ENCODE measurements at places on chromosomes 2 and 18.

GRCh38 chr2:181395851-181396250, 61.3 kb upstream of the ITGA4 start:
- DNase-seq: no peak

DNA sequence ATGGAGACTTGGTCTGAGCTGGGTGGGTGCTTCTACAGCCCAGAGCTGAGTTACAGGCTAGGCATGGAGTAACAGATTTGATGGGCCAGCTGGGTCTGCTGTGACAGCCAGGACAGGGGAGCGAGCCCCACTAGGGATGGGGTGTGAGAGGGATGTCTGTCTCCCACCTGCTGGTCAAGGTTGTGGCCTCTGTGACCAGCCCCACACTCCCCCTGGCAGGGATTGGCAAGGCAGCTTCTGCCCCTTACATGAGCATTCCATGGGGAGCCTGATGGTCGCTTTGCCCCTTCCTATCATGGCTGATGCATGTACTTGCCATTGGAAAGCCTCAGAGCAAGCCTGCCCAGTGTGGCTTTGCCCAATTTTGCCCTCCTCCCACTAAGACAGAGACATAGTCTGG, 162.0 kb upstream of the FIGN start:
- DNase-seq: no peak

- DNase-seq: no peak
Measured at GRCh38 chr2:149446748-149447147, 116.4 kb downstream of the LYPD6 start.

GRCh38 chr2:98455494-98455976, 10.9 kb downstream of the INPP4A start:
- DNase-seq: peak; percentile 49

DNA sequence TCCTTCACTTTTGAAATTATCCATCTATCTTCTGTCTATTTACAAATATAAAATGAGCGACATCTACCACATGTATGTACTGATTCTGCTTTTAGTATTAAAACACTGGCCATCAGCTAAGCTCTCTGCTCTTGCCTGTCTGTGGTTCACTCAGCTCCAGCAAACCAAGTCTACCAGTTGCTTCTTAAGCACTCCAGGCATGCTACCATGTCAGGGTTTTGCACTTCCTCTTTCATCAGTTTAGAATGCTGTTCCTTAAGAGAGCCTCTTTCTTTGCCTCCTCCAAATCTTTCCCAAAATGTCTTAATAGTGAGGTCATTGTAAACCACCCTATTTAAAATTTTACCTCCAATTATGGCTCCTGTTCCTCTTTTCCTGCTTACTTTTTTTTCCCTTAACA, 59.5 kb downstream of the SCN3A start:
- DNase-seq: no peak

- DNase-seq: no peak
Measured at GRCh38 chr2:1652034-1652790, 92.1 kb downstream of the PXDN start.

DNA sequence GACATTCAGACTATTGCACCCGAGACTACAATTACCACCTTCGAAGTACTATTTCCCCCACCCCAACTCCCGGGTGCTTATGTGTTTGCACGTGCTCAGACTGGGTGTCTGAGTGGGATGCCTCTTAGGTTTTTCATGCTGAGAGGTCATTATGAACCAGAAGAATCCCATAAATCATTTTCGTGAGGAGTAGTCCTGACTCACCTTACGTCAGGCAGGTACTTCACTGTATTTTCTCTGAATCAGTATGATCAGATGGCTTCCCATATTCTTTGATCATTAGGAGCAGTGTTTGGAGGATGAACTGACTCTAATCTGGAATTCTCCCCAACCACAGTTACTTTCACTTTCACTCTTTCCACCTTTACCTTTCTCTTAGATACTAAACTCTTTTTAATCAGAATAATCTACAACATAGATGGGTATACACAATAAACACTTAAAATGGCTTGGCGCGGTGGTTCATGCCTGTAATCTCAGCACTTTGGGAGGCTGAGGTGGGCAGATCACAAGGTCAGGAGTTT, 38.4 kb upstream of the STAT4 start:
- no peak for DNase-seq

- no peak for DNase-seq
Measured at GRCh38 chr18:58866773-58867150, 2.1 kb downstream of the ZNF532 start.

All from activated T-cell treated with anti-CD3 and anti-CD28 coated beads, Interleukin-2, amount 50 U/mL, for 72 hours (primary cell).